Activated CD4-positive, alpha-beta T cell treated with anti-CD3 and anti-CD28 coated beads, Interleukin-2, amount 10 ng/mL, durations not matched to agents 7 days and 5 days (primary cell): ENCODE measurements at places on chromosomes 6 and 20. TPM values are rescaled to one million over a fixed set of nuclear protein-coding genes. Genes with fewer than 3 reads are reported as not detected.

HSPA1L gene
- total RNA-seq: 3.3 TPM

- H3K27ac ChIP-seq: no peak overlapping the region
- no peaks in the 10 kb centered on the region for H3K36me3 ChIP-seq
- peaks cover 5% of the 10 kb centered on the region for H3K27me3 ChIP-seq
- no peak overlapping the region for H3K4me3 ChIP-seq
- no peaks in the 10 kb centered on the region for H3K4me1 ChIP-seq
These were observed 95.1 kb upstream of the FOXP4 start for GRCh38 chr6:41451039-41451438.

GRCh38 chr6:48973491-48973890, 489.6 kb downstream of the MMUT start:
- H3K4me3 ChIP-seq: no peak overlapping the region
- no peaks in the 10 kb centered on the region for H3K36me3 ChIP-seq
- DNase-seq: no peak
- H3K27ac ChIP-seq: no peak overlapping the region

GRCh38 chr20:50136822-50137599, 16.5 kb downstream of the PEDS1 start:
- peaks cover 17% of the 10 kb centered on the region for H3K36me3 ChIP-seq
- H3K27me3 ChIP-seq: no peaks in the 10 kb centered on the region
- no peak overlapping the region for H3K4me3 ChIP-seq
- no peak overlapping the region for H3K27ac ChIP-seq
- no peak for DNase-seq

DNA sequence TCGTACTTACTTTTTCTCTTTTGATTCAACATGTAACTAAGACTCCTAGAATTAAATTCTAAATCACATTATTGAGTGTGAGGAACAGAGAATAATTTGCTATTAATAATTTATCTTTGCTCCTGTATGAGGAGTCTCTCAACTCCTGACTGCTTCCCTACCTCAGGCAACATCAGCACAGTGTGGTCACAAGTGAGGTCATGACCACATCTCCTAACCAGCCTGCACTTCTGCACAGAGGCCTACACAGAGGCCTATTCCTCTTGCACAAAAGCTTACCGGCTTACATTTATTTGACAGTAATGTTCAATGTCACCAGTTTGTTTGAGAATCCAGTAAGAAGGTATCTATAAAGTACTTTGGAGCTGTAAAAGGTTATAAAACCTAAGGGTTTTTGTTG, 637.4 kb upstream of the MARCKS start:
- no peak overlapping the region for H3K27ac ChIP-seq
- DNase-seq: no peak
- H3K27me3 ChIP-seq: no peaks in the 10 kb centered on the region
- no peaks in the 10 kb centered on the region for H3K4me1 ChIP-seq
